Activated CD4-positive, alpha-beta T cell treated with anti-CD3 and anti-CD28 coated beads, Interleukin-2, amount 50 U/mL, for 48 hours (primary cell): ENCODE measurements at places on chromosomes 7 and 10.

- DNase-seq, result no peak
Observed at GRCh38 chr7:40836218-40836617, 701.4 kb downstream of the SUGCT start.

DNA sequence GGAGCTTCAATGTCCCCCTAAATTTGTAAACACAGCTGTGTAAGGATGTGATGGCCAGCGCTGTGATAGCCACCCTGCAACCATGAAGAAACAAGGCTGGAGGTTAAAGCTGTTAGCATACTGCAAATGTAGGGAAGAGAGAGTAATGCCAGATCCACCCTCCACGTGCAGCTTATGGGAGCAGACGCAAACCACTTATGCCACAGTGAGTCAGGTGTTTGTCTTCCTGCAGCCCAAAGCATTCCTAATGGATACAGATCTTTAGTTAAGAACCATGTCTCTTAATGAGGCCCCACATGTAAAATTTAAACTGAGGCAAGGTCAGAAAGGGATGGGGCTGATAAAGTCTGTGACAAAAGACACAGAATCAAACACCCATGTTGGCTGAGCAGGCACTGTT is 13.6 kb upstream of the MYL7 start:
- no peak for DNase-seq

DNA sequence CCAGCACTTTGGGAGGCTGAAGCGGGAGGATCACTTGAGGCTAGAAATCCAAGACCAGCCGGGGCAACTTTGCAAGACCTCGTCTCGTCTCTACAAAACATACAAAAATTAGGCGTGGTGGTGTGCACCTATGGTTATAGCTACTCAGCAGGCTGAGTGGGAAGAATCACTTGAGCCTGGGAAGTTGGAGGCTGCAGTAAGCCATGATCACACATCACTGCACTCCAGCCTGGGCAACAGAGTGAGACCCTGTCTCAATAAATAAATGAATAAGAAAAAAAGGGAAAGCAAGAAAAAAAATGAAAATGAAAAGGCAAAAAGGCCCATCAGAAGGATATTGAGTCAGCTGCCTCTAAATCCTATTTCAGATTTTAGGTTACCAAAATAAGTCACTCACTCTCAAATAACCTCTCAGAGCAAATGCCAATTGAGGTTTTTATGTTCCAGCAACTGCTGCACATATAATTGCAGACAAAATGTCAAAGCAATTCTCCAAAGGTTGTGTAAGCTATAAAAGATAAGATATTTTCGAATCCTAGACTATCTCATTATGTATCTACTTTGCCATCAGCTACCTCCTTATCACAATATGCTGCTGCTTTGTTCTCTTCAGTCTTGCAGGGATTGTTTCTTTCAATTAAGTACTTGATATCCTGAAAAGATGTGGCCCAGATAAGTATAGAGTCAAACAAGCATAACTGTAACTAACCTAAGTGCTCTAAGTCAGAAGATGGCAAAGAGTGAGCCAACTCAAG is 4.7 kb downstream of the BAZ1B start:
- no peak for DNase-seq

- no peak for DNase-seq
Observed at GRCh38 chr10:121599947-121600346, 1.7 kb upstream of the FGFR2 start.

- DNase-seq, result no peak
Observed at GRCh38 chr10:100182281-100182680, 3.5 kb downstream of the ERLIN1 start.

- no peak for DNase-seq
Observed at GRCh38 chr7:92133133-92133736, 1.0 kb downstream of the CYP51A1 start.

DNA sequence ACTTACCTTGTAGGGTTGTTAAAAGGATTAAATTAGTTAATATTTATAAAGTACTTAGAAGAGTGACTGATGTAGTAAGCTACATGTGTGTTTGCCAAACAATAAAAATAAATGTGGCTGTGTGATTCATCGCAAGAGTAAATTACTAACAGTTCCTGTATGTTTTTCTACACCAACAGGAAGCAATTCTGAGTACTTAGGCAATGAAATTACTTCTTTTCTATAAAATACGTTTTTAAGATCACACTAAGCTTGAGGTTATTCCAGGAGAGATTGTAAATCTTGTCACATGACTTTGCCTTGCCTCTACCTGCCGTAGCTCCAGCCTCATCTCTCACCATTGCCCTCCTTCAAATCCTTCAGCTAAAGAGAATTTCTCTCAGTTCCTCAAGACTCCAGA is 18.1 kb upstream of the GSTK1 start:
- no peak for DNase-seq

- peak; percentile 32 for DNase-seq
Observed at GRCh38 chr7:25894002-25894901, 257.7 kb upstream of the NFE2L3 start.

DNA sequence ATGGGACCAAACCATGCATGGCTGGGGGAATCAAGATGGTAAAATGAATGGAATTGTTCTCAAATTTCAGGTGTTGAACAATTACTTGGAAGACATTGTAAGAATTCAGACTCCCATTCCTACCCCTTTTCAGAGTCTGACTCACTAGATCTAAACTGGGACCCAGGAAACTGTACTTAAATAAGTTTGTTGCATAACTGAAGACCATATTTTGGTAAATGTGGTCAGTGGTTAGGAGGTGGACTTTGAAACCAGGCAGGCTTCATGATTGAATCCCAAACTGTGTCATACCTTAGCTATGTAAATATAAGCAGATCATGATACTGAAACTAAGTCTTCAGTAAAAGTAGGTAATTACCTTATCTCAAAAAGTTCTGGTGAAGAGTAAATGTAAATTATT is 41.7 kb downstream of the ZWINT start:
- DNase-seq, result no peak

- no peak for DNase-seq
Observed at GRCh38 chr10:125995726-125996304, 99.5 kb downstream of the FANK1 start.

DNA sequence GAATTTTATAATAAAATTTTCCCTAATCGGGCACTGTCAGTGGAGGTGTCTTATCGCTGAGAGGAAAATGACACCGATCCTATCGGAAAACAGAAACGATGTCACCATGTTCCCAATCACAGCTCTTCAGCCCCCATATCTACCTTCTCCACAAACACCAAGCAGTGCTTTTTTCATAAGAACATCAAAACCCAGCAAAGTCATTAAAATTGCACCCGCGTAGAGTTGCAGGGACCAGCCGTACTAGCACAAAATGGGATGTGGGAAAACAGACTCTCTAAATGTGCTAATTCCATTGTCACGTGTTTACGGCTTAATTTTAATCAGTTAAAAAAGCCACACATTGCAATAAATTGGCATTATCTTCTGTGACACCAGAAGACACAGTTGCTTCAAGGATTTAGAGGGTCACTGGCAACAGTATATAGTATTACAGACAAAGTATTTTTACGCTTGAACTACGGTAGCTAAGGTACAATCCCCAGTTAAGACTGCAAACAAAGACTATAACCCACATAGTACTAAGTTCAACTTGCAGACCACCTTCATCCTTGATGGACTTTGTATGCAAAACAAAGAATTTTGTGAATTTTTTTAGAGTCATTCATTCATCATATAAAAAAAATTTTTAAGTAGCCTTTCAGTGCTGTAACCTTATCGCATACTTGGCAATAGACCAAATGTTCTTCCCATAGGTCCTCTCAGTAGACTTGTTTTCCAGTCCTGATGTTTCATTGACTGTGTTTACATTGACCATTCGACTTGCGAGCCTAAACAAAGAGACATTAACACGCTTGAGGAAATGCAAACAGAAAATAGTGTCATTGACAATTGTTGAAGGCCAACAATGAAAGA is 116.0 kb downstream of the VTI1A start:
- DNase-seq, result no peak

DNA sequence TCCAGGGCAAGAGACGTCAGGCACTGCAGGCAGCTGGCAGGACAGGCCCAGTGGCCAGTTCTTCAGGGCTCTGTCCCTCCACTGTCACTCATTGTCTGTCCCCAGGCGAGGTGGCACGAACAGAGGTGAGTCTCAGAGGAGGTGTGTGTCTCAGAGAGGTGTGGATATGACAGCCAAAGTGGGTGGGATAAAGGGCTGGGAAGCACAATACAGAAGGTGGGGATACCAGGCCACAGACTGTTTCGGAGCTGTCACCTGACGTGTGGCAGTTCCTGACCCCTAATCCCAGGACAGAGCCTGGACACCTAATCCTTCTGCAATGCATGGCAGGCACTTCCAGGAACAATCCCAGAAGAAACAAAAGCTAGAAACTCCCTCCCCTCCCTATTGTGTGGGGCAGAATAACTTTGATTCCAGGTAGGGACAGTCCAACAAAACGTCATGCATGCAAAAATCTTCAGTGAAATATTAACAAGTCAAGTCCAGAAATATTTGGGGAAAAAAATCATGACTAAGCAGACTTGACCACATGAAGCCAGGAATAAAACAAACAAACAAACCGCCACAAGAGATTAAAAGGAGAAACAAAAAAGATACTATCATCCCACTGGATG is 11.6 kb downstream of the KLRG2 start:
- DNase-seq, result no peak

DNA sequence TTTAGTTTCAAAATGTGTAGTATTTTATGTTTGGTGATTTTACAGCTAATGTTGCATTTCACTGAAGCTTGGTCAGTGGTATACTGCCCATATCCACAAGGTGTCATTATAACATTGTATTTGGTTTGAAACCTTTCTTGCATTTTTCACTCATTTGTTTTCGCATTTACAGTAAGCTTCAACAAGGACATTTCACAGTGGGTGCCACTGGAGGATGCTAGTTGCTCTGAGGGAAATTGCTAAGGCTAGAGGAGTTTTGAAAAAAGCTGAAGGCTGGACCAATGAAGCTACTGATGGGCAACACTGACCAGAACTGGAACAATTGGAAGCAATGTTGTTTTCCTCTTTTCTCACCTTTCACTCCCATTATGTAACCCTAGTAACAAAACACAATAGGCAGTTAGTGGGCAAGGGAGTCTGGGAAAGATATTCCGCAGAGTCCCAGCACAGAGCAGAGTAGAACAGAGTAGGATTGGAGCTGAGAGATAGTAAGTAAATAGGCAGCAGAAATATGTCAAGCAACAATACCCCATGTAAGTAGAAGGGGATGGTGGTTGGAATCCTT is 23.6 kb upstream of the SRI start:
- no peak for DNase-seq

- DNase-seq, result no peak
Observed at GRCh38 chr7:44078521-44078920, 3.8 kb downstream of the POLM start.

DNA sequence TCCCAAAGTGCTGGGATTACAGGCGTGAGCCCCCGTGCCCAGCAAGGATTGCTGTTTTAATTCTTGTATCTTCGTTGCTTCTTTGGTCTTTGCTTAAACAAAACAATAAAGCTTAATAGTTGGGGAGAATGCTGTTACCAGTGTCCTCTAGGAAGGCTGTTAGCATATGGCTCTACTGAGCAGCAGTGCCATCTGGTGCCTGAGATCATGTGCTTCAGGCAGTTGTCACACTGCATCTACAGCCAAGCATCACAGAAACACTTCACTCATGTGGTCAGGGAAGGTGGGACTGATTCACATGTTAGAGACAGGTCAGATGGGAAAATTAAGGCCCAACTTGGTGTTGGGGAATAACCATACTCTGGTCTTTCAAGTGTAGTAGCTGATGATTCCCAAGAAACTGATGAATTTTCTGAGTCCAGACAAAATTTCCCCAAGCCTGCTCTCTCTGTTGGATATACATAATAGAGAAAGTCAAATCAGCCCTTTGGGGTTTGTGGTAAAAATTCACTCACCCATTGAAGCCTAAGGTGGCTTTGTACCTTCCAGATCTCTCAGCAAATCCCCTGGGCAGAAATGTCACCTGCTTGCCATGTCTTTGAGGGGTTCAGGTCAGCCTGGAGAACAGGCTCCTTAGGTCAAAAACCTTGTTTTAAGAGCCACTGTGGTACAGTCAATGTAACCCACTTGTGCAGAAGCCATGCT is 28.4 kb downstream of the UBE2D4 start:
- DNase-seq, result peak; percentile 18

DNA sequence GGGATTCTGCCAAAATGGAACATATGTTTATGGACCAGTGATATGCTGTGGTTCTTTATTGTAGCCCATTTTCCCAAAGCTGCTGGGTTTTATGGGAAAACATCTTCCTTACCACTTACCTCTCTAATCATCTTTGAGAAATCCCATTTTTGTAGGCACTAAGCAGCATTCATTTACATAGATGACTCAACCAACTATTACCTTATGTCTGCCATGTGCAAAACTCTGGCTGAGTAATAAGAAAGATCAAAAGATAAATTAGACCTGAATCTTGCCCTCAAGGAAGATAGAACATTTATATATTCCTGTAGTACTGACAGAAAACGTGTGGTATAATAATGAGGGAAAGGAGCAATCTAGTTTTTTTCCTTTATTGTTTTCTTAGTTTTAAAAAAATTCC is 24.3 kb downstream of the CBLL1 start:
- no peak for DNase-seq

DNA sequence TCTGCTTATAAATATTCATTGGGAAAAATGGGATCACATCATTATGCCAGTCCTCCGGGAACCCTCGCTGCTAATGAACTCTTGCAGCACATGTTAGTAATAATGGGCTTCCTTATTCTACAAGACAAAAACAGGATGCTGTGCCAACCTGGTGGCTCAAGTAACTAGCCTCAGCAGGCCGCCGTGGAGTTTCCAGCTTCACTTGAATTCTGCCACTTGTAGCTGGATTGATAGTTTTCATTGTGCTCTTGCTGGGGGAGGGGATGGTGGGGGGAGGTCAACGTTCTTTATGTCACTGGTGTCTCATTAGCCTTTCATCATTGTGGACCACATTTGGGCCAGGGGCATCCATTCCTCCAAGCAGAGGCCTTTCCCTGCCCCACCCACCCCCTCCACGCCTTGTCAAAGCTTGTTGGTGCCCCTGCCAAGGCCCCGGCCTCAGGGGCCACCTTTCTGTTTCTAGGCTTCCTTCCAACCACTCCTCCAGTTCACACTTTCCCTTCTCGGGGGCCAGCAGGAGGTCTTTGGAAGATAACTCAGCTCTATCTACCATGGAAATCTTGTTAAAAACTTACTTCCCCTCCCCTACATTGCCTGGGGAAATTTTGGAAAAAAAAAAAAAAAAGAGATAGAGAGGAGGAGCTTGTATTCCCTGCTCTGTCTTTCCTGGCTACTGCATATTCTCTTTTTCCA is 153.9 kb downstream of the BMPER start:
- DNase-seq, result no peak

GRCh38 chr10:842795-843194 is 88.7 kb downstream of the LARP4B start:
- no peak for DNase-seq

- DNase-seq, result no peak
Observed at GRCh38 chr10:48453451-48454301, 147.2 kb downstream of the MAPK8 start.

- no peak for DNase-seq
Observed at GRCh38 chr7:87215046-87215445, 4.5 kb downstream of the TMEM243 start.

DNA sequence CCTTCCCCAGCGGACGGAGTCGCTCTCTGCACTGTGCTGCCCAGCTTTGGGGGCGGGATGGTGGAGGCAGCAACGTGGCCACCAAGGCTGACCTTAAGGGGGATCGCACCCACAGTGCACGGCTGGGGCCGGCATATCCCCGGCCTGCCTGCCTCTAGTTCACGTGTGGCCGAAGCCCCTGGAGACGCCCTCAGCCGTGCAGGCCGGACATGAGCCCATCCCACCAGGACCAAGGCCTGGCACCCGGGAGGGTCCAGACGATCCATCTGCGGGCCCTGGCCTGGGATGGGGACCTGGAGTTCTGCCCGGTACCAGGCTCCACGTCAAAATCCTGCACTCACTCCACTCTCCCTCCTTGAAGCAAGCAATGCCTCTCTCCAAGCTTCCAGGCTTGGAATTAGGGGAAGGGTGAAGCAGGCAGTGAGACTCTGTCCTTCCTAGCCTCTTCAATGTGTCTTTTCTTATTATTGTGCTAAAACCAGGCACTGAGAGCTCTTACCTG is 520.8 kb downstream of the REEP3 start:
- DNase-seq, result no peak
